ENCODE measurements at places on chromosomes 7 and 10.

GRCh38 chr7:79282070-79282694, 171.3 kb downstream of the MAGI2 start:
- no peak for DNase-seq
- H3K4me3 ChIP-seq, result no peak overlapping the region
- H3K27ac ChIP-seq, result no peak overlapping the region
- peaks cover 7% of the 10 kb centered on the region for H3K27me3 ChIP-seq
- no peaks in the 10 kb centered on the region for H3K36me3 ChIP-seq

- no peak for DNase-seq
- H3K27ac ChIP-seq, result peak overlapping the region; percentile 38
- no peaks in the 10 kb centered on the region for H3K27me3 ChIP-seq
- no peaks in the 10 kb centered on the region for H3K4me1 ChIP-seq
These were observed 152.7 kb downstream of the SKIDA1 start for GRCh38 chr10:21372651-21373410.

DNA sequence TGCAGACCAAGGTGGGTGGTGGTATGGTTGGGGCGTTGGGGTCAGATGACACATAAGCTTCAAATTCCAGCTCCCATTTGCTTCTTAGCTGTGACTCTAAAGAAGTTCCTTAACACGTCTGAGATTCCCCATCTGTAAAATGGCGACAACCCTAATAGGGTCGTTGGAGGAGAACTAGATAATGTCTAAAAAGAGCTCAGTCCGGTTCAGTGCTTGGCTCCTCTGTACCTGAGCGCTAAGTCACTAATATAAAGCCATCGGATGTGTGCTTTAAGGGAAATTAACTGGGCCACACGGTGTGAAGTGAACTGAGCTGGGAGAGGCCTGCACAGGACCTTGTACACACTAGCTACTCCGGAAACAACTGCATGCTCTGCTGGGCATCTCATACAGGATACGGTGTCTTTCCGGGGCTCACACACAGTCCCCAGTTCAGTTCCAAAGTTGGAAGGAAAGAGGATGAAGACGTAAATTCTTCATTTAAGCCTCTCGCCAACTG, 476 bp upstream of the ZFYVE27 start:
- H3K4me3 ChIP-seq, result peak overlapping the region; percentile 94
- H3K4me1 ChIP-seq, result peaks cover 45% of the 10 kb centered on the region
- DNase-seq, result no peak
- H3K27me3 ChIP-seq, result no peaks in the 10 kb centered on the region

GRCh38 chr10:52484206-52485065, 170.4 kb downstream of the DKK1 start:
- H3K36me3 ChIP-seq, result no peaks in the 10 kb centered on the region
- no peak for DNase-seq
- H3K4me1 ChIP-seq, result peaks cover 5% of the 10 kb centered on the region
- peak overlapping the region; percentile 26 for H3K4me3 ChIP-seq
- no peaks in the 10 kb centered on the region for H3K27me3 ChIP-seq

GRCh38 chr7:28083164-28083997, 97.2 kb downstream of the JAZF1 start:
- no peak for DNase-seq
- H3K4me1 ChIP-seq, result peaks cover 85% of the 10 kb centered on the region
- H3K27me3 ChIP-seq, result no peaks in the 10 kb centered on the region
- H3K4me3 ChIP-seq, result no peak overlapping the region
- H3K36me3 ChIP-seq, result no peaks in the 10 kb centered on the region

DNA sequence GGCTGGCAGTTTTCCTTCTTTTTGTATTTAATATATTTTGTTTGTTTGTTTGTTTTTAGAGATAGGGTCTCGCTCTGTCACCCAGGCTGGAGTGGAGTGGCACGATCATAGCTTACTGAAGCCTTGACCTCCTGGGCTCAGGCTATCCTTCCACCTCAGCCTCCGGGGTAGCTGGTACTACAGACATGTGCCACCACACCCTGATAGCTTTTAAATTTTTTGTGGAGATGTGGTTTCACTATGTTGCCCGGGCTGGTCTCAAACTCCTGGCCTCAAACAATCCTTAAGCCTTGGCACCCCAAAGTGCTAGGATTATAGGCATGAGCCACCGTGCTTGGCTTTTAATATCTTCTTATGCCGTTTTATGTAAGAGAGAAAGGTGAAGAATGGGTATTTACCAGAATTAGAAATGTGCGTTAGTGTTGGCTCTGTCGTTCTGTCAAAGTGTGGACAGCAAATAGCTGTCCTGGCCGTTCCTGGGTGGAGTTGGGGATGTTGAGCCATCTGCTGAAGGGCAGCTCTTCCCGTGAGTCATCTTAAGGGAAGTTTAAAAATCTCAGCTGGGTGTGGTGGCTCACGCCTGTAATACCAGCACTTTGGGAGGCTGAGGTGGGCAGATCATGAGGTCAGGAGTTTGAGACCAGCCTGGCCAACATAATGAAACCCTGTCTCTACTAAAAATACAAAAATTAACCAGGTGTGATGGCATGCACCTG, 14.8 kb downstream of the OGDH start:
- peaks cover 60% of the 10 kb centered on the region for H3K4me1 ChIP-seq
- H3K27me3 ChIP-seq, result no peaks in the 10 kb centered on the region
- no peak for DNase-seq
- no peaks in the 10 kb centered on the region for H3K36me3 ChIP-seq
- H3K4me3 ChIP-seq, result no peak overlapping the region
- no peak overlapping the region for H3K27ac ChIP-seq

GRCh38 chr10:96672481-96673175, 47.7 kb downstream of the PIK3AP1 start:
- peak overlapping the region; percentile 91 for H3K4me3 ChIP-seq
- peak overlapping the region; percentile 100 for H3K27ac ChIP-seq
- no peak for DNase-seq
- H3K4me1 ChIP-seq, result peaks cover 70% of the 10 kb centered on the region

DNA sequence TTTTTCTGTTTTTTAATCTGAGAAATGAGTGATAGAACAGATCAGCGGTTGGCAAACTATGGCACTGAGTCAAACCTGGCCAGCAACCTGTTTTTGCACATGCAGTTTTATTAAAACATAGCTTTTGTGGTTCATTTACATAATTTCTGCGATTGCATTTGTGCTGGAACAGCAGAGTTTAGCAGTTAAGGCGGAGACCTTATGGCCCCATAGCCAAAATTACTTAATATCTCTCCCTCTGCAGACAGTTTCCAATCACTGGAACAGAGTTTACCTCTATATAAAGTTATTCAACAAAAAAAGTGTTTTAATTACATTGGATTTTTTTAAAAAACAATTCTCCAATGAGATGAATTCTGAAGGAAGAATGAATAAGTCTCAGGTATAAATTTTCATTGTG, 212.1 kb downstream of the DGKB start:
- no peak for DNase-seq
- H3K4me1 ChIP-seq, result no peaks in the 10 kb centered on the region
- H3K36me3 ChIP-seq, result no peaks in the 10 kb centered on the region
- no peak overlapping the region for H3K27ac ChIP-seq
- no peaks in the 10 kb centered on the region for H3K27me3 ChIP-seq

- H3K27ac ChIP-seq, result no peak overlapping the region
- no peaks in the 10 kb centered on the region for H3K36me3 ChIP-seq
- no peak overlapping the region for H3K4me3 ChIP-seq
- DNase-seq, result no peak
These were observed 19.0 kb downstream of the STEAP1 start for GRCh38 chr7:90173127-90173844.

DNA sequence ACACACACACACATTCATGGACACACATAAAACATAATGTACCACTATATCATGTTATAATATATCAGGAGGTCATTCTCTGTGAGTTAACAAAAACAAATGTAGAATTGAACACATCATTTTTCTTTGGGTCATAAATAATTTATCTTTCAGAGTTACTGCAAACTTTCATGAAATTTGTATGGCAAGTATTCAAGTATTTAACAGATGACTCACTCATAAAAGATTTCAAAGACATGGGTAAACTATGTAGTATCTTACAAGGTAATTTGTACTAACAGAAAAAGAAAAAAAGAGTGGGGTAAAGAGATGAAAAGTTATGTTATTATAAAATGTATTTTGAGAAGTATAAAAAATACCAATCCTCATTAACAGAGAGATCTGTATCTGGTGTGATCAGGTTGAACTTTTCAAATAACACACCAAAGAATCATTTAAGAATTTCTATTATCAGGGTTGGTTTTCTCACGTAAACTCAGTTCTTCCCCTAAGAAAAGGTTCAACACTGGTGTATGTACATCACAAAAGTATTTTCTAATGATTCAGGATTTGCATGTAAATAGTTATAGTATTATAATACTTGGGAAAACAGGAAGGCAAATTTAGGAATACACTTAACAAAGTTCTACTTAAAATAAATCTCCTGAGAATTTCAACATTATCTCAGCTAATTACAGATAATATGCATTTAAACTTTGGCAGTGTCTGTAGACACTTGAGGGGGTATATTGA, 933.1 kb upstream of the LRRN3 start:
- no peaks in the 10 kb centered on the region for H3K4me1 ChIP-seq
- no peaks in the 10 kb centered on the region for H3K36me3 ChIP-seq
- no peaks in the 10 kb centered on the region for H3K27me3 ChIP-seq
- no peak overlapping the region for H3K4me3 ChIP-seq
- no peak for DNase-seq

GRCh38 chr10:4851846-4852245, 25.8 kb downstream of the AKR1E2 start:
- DNase-seq, result no peak
- no peak overlapping the region for H3K27ac ChIP-seq
- H3K4me3 ChIP-seq, result no peak overlapping the region
- H3K36me3 ChIP-seq, result no peaks in the 10 kb centered on the region
- H3K27me3 ChIP-seq, result peaks cover 7% of the 10 kb centered on the region

GRCh38 chr7:159139202-159139601, 5.5 kb downstream of the VIPR2 start:
- no peak for DNase-seq
- no peaks in the 10 kb centered on the region for H3K36me3 ChIP-seq
- no peak overlapping the region for H3K4me3 ChIP-seq
- H3K4me1 ChIP-seq, result no peaks in the 10 kb centered on the region
- H3K27me3 ChIP-seq, result peaks cover 8% of the 10 kb centered on the region

All from naive B cell (primary cell).